Ammon's horn (tissue), 1 donor: ENCODE measurements at places on chromosomes 4 and X.

DNA sequence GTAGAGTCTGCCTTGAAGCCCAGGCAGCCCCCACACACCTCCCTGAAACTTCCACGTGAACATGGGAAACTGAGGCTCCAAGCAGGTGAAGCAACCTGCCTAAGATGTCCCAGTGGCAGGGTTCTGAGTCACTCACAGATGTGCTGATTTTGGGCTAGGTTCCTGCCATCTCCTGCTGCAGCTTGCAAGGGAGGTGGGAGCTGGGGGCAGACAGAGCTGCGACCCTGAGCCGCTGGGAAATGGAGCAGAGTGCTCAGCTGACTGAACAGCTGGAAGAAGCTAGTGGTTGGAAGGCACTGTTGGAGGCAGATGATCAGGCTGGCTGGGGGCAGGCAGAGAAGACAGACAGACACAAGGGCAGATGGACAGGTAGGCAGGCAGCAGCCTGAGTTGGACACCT lies 3.6 kb upstream of the FATE1 start:
- DNase-seq: no peak

DNA sequence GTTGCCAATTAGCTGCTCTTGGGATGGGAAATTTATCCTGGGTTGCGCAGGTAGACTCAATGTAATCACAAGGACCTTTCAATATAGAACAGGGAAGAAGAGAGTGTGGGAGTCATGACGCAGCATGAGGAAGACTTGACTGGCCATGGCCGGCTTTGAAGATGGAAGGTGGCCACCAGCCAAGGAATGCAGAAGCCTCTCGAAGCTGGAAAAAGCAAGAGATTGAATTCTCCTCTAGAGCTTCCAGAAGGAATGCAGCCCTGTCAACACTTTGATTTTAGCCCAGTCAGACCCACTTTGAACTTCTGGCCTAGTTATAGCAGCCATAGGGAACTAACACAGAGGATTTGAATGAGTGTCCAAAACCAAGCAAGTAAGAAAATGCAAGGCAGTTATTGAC lies 14.7 kb upstream of the SH3KBP1 start:
- no peak for DNase-seq

GRCh38 chrX:87808576-87809243 lies 291.1 kb downstream of the KLHL4 start:
- DNase-seq: no peak

GRCh38 chr4:26028133-26028792 lies 114.2 kb downstream of the SMIM20 start:
- no peak for DNase-seq

- DNase-seq: peak; percentile 31
These were observed 126.9 kb downstream of the MFAP3L start for GRCh38 chr4:169899295-169899694.

GRCh38 chr4:71607780-71608677 lies 175.8 kb downstream of the GC start:
- DNase-seq: no peak

GRCh38 chrX:68163441-68163840 lies 269.9 kb downstream of the OPHN1 start:
- DNase-seq: no peak

- peak; percentile 2 for DNase-seq
These were observed 100.6 kb downstream of the AKAP4 start for GRCh38 chrX:50100188-50100587.

DNA sequence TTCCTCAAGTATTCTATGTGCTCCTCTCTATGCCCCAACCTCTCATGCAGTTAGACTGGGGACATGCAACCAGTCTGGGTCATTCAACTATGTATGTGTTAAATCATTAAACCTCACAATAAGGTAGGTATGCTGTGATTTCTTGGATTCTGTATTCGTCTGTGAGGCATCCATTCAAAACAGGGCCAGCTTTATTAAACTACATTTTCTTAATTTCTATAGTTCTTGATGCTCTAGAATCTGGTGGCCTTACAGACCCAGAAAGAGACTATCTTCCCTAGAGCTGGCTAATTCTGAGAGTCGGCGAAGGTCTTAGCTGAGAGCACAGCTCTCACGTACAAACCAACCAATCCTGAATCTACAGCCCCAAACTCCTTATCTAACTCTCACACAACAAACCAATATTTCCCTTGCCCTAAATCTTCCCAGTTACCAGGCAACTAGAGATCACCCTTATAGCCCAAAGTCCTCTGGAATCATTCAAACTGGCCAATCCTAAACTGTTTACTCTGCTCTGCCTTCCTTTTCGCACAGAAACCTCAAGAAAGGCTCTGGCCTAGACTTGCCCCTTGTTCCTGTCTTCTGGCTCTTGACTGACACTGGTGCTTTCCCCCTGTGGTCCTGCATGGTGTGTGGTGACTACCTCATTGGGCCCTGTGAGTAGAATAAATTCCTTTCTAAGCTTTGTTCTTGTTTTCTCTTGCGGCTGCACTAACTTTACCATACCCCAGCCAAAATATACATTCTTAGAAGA lies 203.5 kb upstream of the TET2 start:
- DNase-seq: no peak

GRCh38 chrX:130705591-130705990 lies 197.4 kb downstream of the ENOX2 start:
- no peak for DNase-seq

DNA sequence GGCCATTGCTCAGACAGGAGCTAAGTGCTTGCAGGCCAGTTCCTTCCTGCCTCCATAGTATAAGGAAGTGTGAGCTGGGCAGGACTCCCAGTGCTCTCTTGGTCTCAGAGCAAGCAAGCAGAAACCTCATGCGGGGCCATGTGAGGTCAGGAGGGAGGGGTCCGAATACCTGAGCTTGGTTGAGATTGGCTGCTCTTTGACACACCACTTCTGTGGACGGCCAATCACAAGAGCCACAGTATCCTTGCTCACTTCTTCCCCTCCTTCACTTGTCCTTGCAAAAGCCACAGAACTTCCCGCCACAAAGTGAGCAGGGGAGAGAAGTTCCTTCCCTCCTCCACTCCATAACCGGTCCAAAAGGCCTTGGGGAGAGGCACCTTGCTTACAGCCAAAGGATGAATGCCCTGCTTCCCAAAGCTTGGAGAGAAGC lies 56.7 kb downstream of the PRPS1 start:
- DNase-seq: peak; percentile 64

- no peak for DNase-seq
These were observed 25.8 kb upstream of the TBL1X start for GRCh38 chrX:9438933-9439494.

DNA sequence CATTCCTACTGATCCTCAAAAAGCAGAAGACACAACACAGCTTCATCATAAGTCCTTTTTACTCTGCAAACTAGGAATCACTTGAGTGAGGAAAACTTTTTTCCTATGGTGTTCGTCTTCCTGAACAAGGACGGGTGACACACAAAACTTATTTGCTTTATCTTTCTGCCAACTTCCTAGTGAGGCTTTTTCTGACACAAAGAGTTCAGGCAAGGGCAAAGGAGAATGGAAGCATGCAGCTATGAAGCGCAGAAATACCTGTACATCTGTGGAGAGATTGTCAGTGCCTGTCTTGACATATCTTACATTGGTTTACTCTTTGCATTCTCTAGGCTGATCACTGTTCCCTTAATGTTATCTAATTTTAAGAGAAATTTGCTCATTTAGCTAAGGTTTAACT lies 548.0 kb upstream of the IGFBP7 start:
- no peak for DNase-seq

DNA sequence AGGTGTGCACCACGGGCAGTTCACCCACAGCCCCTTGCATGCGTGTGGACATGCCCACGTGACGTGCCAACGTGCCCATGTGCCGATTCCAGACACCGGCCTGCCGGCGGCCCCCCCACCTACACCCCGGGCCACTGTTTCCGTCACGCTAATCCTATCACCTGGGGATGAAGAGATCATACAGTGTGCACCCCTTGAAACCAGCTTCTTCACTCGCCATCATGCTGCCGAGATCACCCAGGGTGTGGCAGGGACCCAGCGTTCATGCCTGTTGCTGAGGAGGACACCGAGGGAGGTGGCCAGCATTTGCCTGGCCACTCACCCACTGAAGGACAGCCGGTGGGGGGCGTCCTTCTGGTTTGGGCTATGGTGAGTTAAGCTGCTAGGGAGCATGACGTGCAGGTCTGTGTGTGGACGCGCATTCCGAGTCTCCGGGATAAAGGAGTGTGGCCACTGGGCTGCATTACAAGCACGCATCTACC lies 14.1 kb downstream of the CTBP1 start:
- DNase-seq: no peak

GRCh38 chr4:78742300-78742699 lies 33.9 kb upstream of the BMP2K start:
- DNase-seq: no peak

DNA sequence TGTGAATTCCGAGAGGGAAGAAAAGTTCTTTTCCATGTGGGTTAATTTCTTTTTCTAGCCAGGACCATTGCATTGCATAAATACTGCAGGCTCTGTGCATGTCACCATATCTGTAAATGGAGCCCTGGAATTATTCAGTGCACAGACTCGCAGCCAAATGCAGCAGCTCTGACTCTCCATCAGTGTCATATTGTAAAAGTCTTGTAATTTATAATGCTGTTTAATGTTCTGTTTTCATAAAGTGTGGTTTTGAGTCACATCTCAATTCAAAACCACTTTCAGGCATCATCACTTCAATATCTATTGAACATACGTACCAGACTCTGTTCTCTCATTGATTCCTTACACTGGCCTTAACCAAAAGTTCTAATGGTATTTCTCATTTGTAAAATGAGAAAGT lies 193.9 kb upstream of the RPL34 start:
- no peak for DNase-seq

DNA sequence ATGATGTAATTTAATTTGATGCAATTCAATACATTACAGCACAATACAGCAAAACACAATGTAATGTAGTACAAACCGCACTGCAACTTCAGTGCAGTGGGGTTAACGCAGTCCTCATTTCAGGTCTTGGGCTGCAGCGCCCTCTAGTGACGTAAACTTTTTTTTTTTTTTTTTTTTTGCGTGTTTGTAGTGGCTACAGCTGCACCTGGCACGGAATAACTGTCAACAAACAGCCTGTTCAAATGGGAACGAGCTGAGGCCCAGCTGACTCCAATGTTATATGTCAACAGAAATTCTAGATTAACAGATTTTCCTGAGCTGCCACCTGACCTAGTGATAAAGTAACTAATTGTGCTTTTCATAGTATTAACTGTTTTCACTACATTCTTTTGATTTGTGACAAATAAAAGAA lies 33.5 kb upstream of the RASSF6 start:
- peak; percentile 82 for DNase-seq

GRCh38 chr4:5558502-5558901 lies 149.9 kb downstream of the EVC2 start:
- no peak for DNase-seq

DNA sequence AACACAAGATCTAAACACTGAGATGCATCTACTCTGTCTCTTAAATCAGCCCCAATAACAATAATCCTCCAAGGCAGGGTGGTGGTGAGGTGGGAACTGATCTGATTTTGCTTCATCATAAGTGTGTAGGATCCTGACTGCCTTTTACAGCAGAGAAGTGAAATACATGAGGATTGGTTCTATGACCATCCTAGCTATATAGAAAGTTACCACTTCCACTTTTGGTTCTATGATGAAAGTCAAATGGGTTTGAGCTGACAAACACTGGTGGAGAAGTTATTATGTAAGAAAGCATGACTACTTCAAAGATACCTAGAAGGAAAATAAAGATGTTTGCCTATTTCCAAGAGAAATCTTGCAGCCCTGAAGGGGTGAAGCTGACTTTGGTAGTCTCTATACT lies 181.6 kb downstream of the NKX6-1 start:
- DNase-seq: no peak
